Ovary (tissue), 10 donors: ENCODE measurements at places on chromosomes 7 and 10. TPM values are rescaled to one million over a fixed set of nuclear protein-coding genes. Genes with fewer than 3 reads are reported as not detected.

The FAM241B gene
- 2.1 TPM for total RNA-seq

The RAMP3 gene
- total RNA-seq = 26.0 TPM

The SFRP5 gene
- 0.23 TPM for total RNA-seq

The PDE1C gene
- 8.0 TPM for total RNA-seq

The CDH23 gene
- total RNA-seq = 19.8 TPM

The VSTM4 gene
- 68.9 TPM for total RNA-seq

The ABCB4 gene
- 0.48 TPM for total RNA-seq

- no peak overlapping the region for H3K27ac ChIP-seq
- DNase-seq = no peak
- H3K4me1 ChIP-seq = no peaks in the 10 kb centered on the region
- H3K27me3 ChIP-seq = no peaks in the 10 kb centered on the region
- no peak overlapping the region for H3K4me3 ChIP-seq
These were observed 12.8 kb downstream of the ICA1 start for GRCh38 chr7:8249121-8249520.

DNA sequence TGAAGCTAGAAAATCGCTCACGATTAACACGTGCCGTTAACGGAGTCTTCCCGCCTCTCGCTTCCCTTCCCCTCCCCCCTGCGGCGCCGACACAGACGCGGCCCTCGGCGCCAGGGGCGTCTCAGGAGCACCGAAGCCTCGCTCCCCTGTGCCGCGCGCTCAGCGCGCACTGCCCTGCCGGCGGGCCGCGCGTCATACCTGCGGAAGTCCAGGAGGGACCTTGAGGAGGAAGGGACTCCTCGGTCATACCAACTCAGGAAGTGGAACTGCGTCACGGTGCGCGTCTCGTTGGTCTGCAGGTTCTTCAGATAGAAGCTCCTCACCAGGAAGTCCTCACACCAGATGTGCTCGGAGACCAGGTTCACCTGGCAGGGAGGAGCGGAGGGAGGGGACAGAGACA lies 239.6 kb downstream of the DNAJB6 start:
- no peak overlapping the region for H3K4me3 ChIP-seq
- no peaks in the 10 kb centered on the region for H3K4me1 ChIP-seq
- H3K27ac ChIP-seq = no peak overlapping the region
- no peak for DNase-seq
- no peaks in the 10 kb centered on the region for H3K27me3 ChIP-seq

DNA sequence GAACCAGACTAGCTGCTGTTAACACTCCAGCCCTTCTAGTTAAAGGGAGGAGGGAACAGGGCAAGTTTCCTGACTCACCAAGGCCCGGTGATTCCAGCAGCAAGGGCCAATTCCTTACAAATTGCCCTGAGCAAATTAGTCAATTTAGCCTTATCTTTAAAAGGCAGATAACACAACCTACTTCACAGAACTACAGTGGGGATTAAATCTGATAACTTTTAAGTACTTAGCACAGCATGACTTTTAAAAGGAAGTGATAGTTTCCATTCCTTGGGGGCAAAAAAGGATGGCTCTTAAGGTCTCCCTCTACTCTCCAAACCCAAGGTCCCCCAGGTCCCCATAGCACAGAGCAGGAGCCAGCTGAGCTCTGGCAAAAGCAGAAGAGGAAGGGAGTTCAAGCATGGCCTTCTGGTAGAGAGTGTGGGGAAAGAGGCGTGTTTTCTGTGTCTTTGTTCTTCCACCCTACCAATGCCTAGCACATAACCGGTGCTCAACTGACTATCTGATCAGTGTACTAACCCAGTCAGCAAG lies 4.0 kb downstream of the CDCA7L start:
- no peak for DNase-seq
- H3K27me3 ChIP-seq = no peaks in the 10 kb centered on the region
- H3K4me1 ChIP-seq = peaks cover 1% of the 10 kb centered on the region

- no peak overlapping the region for H3K27ac ChIP-seq
- no peaks in the 10 kb centered on the region for H3K27me3 ChIP-seq
- DNase-seq = peak; percentile 41
- peaks cover 7% of the 10 kb centered on the region for H3K4me1 ChIP-seq
These were observed 371.0 kb downstream of the FRMD4A start for GRCh38 chr10:13959443-13960359.

DNA sequence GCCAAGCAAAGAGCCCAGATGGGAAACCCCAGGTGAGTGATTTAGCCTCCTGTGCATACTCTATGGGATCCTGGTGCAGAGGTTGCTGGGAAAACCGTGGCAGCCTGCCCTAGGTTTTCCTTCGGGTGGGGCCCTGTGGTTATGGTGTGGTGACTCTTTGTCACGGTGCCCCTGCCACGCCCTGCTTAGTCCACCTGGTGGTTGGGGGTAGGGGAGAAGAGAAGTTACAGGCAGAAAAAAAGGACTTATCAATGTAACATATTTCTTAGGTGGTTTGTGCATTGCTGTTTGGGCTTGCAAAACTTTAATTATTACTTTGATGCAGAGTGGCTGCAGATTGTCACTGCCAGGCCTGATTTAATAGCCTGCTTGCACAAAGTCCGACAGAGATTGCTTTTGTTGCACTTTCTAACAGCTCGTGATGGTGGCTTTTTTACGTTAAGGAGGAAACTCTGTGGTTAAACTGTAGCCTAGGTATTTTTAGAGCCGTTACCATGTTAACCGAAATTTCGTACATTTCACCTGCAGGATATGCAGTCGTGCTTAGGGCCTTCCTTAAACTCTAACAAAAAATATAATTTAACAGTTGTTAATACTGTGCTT lies 197.4 kb downstream of the RNLS start:
- H3K36me3 ChIP-seq = no peaks in the 10 kb centered on the region
- H3K4me1 ChIP-seq = peaks cover 5% of the 10 kb centered on the region
- no peak overlapping the region for H3K27ac ChIP-seq

DNA sequence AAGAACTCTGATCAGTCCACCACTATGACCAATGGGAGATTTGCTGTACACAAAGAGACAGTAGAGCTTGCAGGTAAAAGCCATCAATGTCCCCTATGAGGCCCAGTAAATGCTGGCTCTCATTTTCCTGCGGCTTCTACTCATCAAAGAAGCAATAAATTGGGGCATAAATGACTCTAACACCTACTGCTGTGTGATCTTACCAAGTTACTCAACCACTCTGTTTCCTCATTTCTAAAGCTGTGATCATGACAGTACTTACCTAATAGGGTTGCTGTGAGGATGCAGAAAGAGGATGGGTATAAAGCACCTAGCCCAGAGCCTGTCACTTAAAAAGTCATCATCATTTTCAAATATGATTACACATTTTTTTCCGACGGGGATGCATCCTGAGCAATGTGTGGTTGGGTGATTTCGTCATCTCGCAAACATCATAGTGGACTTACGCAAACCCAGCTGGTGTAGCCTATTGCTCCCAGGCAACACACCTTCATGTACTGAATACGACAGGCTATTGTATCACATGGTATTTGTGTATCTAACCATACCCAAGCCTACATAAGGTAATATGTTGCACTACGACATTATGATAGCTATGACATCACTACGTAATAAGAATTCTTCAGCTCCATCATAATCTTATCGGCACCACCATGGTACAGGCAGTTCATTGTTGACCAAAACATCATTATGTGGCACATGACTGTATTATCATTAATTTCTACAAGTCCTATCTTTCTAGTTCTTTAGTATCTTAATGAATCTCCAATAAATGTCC lies 7.1 kb upstream of the MGMT start:
- DNase-seq = no peak
- no peaks in the 10 kb centered on the region for H3K36me3 ChIP-seq
- no peak overlapping the region for H3K27ac ChIP-seq
- H3K4me1 ChIP-seq = no peaks in the 10 kb centered on the region
- H3K4me3 ChIP-seq = no peak overlapping the region

GRCh38 chr10:123562811-123563580 lies 103.2 kb upstream of the GPR26 start:
- no peak overlapping the region for H3K27ac ChIP-seq
- no peaks in the 10 kb centered on the region for H3K36me3 ChIP-seq
- DNase-seq = no peak
- no peaks in the 10 kb centered on the region for H3K27me3 ChIP-seq

GRCh38 chr10:31112961-31113360 lies 81.3 kb upstream of the ZNF438 start:
- no peak overlapping the region for H3K27ac ChIP-seq
- DNase-seq = no peak
- H3K4me3 ChIP-seq = no peak overlapping the region
- H3K4me1 ChIP-seq = no peaks in the 10 kb centered on the region
